ENCODE measurements at places on chromosomes 6 and 20.

DNA sequence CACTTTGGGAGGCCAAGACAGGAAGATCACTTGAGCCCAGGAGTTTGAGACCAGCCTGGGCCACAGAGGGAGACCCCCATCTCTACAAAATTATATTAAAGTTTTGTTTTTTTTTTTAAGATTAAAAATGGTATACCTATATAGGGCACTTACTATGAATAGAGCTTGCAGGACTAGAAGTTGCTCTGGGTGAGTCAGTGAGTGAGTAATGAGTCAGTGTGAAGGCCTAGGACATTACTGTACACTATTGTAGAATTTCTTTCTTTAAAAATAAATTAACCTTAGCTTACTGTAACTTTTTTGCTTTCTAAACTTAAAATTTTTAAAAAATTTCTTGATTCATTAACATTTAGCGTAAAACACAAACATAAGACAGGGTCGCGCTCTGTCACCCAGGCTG is 29.7 kb downstream of the STK35 start:
- peak; percentile 56 for DNase-seq

GRCh38 chr6:167574431-167575151 is 249.7 kb downstream of the TTLL2 start:
- peak; percentile 30 for DNase-seq

DNA sequence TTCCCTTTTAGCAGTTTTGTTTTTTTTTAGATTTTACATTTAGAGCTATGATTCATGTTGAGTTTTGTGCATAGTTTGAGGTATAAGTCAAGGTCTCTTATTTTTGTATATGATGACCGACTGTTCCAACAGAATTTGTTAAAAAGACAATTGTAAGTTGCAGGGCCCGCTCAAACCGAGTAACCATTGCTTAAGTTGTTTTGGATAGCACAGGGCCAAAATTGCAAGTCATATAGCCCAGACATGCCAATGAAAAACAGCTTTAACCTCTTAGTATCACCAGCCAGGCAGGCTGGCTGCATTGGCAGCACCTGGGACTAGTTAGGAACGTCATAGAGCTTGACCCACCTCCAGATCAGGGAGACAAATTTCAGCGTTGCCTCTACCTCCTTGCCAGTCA is 47.3 kb downstream of the PFDN4 start:
- peak; percentile 51 for DNase-seq

GRCh38 chr6:157561929-157562810 is 181.2 kb downstream of the ZDHHC14 start:
- DNase-seq, result no peak

DNA sequence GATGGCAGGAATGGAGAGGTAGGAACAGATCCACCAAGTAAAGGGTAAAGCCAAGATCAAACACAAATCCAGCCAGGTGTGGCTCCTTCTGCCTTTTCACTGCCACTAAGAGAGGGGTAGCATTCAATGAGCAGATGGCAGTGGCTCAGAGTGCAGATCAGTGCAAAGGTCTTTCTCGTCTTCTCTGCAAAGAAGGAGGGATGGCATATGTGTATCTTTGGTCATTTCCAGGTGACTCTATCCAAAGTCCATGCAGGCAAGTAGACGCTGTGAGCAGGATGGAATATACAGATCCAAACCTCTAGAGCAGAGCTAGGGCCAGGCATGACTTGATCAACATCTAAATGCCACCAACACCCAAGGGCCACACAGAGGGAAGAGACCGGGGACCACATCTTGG is 6.9 kb downstream of the BANF2 start:
- no peak for DNase-seq
